ENCODE measurements at places on chromosomes 4 and X.
A peak's percentile ranks its signal among the peaks of the same experiment; 100 is the strongest.

- no peak for DNase-seq
These were observed 54.2 kb downstream of the PLAC1 start for GRCh38 chrX:134603806-134604700.

GRCh38 chrX:47690175-47690574 is 31.2 kb upstream of the UXT start:
- no peak for DNase-seq

DNA sequence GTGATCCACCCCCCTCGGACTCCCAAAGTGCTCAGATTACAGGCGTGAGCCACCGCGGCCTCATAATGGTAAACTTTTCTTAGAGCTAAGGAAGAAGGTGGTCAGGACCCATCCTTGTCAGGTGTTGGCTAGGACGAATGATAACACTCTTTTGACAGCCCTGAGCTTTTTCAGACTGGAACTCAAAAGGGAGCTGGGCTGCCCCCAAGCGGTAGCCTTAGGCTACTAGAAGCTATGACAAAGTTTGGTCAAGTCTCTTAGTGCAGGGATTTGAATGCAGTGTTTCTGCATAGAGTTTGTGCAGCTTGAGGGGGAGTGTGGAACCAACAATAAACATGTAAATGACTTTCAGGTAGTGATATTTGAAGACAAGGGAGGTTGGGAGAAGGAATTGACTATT is 11.8 kb upstream of the HSD17B10 start:
- DNase-seq = peak; percentile 33

GRCh38 chr4:1568855-1569460 is 115.2 kb downstream of the FAM53A start:
- no peak for DNase-seq

DNA sequence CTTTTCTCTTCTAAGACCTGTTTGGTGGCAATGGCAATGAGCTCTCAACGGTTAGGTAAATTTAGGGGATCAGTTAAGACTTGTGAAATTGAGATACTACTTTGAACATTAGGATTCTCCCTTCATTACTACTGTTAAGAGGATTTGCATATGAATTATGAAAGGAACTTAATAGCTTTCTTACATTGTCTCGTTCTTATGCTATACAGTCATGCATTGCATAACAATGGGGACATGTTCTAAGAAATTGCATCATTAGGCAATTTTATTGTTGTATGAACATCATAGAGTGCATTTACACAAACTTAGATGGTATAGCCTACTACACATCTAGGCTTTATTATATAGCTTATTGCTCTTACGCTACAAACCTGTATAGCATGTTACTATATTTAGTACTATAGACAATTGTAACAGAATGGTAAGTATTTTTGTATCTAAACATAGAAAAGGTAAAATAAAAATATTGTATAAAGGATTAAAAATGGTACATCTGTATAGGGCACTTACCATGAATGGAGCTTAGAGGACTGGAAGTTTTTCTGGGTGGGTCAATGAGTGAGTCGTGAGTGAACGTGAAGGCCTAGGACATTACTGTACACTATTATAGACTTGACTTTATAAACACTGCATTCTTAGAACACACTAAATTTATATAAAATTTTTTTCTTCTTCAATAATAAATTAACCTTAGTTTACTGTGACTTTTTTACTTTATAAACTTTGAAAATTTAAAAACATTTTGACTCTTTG is 62.5 kb downstream of the PAQR3 start:
- DNase-seq = no peak

GRCh38 chr4:161829591-161829990 is 334.2 kb downstream of the FSTL5 start:
- no peak for DNase-seq

- no peak for DNase-seq
These were observed 230.6 kb downstream of the NSUN7 start for GRCh38 chr4:40980318-40980883.

- peak; percentile 7 for DNase-seq
These were observed 29.0 kb downstream of the F9 start for GRCh38 chrX:139559383-139560042.

GRCh38 chr4:42720533-42720932 is 63.6 kb upstream of the ATP8A1 start:
- no peak for DNase-seq

DNA sequence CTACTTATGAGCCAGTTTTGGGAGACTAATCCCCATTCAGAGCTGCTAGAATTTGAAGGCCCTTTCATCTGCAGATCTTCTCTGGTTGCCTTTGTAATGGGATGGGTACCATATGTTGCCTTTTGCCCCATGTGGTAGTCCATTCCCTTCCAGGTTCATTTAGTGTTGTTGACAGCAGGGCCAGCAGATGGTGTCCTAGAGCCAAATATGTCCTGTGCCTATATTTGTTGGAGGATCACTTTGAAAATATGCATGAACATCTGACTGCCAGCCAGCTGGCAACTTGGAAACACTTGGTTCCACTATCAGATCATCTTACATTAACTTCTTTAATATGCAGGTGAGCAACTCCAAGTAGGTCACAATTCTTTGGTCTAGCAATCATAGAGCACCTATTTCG is 30.4 kb downstream of the CFAP299 start:
- DNase-seq = peak; percentile 56

DNA sequence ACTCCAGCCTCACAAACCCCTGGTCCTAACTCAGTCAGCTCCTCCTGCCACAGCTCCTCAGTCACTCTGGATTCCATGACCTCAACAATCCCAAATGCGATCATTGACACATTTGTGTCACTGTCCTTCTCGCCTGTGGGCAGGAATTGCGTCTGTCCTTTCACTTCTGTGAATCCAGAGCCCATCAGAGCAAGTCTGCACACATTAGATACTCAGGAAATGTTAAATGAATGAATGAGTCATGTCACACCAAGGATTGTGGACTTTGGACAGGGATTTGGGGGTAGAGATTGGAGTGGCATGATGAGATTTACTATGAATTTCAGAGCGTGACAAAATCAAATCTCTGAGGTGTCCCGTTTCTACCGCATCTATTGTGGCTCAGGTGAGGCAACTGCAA is 11.8 kb upstream of the CLDN24 start:
- DNase-seq = no peak

DNA sequence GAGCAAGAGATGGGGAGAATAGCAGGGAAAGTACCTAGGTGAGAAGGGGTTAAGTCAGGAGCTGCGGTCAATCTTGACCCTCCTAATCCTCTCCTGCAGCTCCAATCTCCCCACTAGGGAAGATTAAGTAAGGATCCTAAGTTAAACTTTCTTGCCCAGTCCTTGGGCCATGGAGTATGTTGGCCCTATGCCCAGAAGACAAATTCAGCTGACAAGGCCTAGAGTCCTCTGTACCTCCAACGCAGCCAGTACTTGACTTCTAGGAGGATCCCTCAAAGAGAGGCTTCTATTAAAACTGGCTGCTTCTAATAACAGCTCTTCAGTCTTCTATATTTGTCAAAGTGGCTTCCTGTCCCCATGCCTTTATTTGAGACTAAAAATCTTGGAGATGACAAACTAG is 1.4 kb downstream of the CLDN2 start:
- no peak for DNase-seq

- DNase-seq = no peak
These were observed 65.6 kb upstream of the BMP2K start for GRCh38 chr4:78710536-78710935.

DNA sequence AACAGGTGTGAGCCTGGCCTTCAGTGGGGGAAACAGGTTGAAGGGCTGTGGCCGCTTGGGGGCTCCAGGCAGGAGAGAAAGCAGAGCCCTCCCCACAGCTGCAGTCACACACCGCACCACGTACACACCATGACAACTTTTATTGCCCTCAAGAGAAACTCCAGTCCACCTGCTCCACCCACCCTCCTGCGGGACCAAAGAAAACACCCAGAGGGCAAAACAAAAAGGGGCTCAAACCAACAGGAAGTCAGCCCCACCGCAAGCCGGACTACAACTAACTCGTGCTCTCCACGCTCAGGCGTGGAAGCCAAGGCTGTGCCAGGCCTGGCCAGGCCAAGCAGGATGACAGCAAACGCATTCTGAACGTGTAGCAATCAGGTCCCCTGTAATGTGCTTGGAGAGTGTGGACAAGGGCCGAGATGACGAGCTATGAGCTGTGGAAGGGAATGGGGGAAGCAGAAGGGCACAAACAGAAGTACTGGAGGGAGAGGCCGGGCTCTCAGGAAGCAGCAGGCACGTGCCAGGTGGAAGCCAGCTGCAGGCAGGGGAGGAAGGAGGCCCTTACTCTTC is 12.7 kb downstream of the SLC6A8 start:
- DNase-seq = no peak

DNA sequence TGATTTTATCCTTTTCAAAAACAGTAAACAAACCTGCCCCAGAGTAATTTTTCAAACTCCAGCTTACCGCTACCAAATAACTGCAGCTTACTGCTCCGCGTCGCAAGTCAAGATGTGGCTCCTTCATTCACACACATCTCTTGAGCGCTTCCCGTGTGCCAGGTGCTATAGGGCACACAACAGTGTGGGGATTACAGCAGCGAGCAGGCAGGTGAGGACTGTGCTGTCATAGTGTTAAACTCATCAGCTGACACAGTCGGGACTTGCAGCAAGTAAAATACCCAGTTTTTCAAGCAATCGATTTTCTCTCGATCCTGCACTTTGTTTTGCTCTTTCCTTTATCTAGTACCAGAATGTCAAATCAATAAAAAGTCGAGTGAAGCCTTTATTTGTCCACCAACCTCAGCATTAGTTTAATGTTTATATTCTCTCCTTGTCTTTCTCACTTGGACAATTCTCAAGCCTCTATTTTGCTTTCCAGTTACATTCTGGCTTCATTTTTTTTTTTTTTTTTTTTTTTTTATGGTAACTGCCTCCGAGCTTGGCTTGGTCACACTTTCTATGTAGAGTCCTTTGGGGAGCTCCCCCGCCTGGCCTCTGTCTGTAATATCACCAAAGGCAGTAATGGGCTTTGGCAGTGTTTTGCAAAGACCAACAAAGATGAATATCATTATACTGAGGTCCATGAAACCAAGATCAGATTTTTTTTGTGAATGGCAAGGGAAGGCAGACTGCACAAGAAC is 8.3 kb upstream of the ASB5 start:
- DNase-seq = no peak

DNA sequence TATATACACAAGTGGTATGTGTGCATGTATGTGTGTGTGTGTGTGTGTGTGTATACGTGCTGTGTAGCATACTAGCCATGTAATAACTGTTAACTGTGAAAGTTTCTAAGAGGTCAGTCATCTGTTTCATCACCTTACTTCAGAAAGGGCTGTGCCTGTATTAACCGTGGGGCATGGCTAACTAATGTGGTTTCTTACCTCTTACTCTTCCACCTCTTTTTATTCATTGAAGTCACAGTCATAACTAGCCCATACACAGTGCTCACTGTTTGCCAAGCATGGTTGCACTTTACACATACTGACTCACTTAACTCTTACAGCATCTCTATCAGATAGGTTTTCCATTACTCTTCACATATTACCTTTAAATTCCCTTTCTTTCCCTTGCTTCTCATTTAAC is 23.7 kb upstream of the LRAT start:
- no peak for DNase-seq

DNA sequence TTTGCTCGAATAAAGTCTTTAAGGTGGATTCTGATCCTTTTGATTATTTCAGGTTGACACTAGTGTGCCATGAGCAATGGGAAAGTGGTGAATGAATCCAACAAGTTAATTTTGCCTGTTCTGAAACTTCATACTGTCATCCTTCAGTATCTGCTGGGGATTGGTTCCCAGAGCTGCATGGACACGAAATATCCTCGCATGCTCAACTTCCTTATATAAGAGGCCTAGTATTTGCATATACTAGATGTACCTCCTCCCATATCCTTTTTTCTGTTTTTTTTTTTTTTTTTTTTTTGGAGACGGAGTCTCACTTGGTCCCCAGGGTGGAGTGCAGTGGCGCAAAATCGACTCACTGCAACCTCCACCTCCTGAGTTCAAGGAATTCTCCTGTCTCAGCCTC is 23.0 kb upstream of the PDS5A start:
- no peak for DNase-seq

GRCh38 chr4:163107754-163108153 is 58.9 kb downstream of the NAF1 start:
- peak; percentile 10 for DNase-seq

DNA sequence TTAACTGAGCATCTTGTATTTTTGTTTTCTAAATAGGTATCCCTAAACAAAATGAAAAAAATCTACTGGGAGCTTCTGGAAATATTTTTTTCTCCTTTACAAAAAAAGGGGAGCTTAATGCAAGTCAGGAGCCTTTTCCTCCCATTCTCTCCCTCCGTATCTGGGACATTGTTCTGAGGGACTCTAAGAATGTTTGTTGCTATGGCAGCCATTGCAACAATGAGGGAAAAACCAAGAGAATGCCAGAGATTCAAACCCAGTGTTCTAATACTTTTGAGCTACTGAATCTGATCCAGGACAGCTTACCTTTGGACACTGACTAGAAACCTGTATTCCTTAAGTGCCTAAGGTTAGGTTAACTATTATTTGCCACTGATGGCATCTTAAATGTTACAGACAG is 485.7 kb upstream of the HS3ST1 start:
- no peak for DNase-seq

DNA sequence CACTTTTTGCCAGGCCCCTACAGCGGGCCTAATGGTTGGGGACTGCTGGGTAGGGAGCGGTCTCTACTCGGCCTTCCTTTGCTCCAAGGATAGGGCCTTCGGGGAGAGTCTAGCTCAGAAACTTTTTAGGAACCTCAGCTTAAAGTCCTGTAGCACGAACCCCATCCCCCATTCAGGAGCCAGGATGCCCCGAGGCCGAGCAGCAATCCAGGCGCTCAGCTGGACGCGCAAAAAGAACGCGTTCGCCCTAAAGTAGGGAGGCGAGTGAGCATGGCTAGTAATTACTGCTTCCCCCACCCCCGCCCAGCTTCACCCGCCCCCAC is 9.7 kb downstream of the POU4F2 start:
- DNase-seq = no peak

All from CD4-positive, alpha-beta T cell treated with Interferon alpha-2 for 1 hour (primary cell).